Activated CD4-positive, alpha-beta T cell treated with anti-CD3 and anti-CD28 coated beads, Interleukin-2, Interleukin-6, amounts not matched to agents 100 ng/mL and 50 ng/mL, durations not matched to agents 16 hours and 8 hours (primary cell): ENCODE measurements at places on chromosomes 16 and 17.

GRCh38 chr16:85782451-85782850 lies 16.9 kb downstream of the EMC8 start:
- no peak for DNase-seq

DNA sequence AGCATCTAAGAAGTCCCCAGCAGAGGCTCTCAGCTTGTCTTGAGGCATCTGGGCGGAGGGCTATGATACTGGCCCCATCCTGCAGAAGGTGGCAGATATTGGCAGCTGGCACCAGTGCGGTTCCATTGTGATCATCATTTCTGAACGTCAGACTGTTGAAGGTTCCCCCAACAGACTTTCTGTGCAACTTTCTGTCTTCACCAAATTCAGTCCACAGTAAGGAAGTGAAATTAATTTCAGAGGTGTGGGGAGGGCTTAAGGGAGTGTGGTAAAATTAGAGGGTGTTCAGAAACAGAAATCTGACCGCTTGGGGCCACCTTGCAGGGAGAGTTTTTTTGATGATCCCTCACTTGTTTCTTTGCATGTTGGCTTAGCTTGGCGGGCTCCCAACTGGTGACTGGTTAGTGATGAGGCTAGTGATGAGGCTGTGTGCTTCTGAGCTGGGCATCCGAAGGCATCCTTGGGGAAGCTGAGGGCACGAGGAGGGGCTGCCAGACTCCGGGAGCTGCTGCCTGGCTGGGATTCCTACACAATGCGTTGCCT lies at the start of gene CIITA:
Gene CIITA (plus strand): TSS at position 404 of the 543 bp plus-strand sequence. CDS start 129 bp downstream, at position 533.
- peak; percentile 94 for DNase-seq

GRCh38 chr17:31321481-31321880 lies at the start of gene EVI2A:
Gene EVI2A, minus strand, starts transcription at chr17:31321622. Its CDS starts 2,609 bp downstream, at chr17:31319013.
- peak; percentile 87 for DNase-seq

DNA sequence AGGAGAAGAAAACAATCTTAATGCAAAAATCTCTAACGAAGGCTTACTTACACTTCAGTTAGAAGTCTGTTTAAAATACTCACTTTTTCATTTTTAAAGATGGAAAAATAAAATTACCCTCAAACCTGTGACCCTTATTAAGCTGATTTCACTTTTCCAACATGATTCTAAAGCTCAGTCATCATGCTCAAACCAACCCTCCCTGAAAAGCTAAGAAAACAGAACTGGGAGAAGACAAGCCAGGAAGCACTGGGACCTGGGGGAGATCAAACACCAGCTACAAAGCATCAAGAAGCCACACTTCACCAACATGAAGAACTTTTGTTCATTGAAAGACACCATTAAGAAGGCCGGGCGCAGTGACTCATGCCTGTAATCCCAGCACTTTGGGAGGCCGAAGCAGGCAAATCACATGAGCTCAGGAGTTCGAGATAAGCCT lies 88.8 kb downstream of the LITAF start:
- no peak for DNase-seq

GRCh38 chr17:77608431-77608830 lies 350.1 kb upstream of the TNRC6C start:
- DNase-seq: no peak

- DNase-seq: no peak
Measured at GRCh38 chr16:69253870-69254341, 57.2 kb upstream of the VPS4A start.

- DNase-seq: no peak
Measured at GRCh38 chr17:58402679-58403078, 14.7 kb downstream of the RNF43 start.

DNA sequence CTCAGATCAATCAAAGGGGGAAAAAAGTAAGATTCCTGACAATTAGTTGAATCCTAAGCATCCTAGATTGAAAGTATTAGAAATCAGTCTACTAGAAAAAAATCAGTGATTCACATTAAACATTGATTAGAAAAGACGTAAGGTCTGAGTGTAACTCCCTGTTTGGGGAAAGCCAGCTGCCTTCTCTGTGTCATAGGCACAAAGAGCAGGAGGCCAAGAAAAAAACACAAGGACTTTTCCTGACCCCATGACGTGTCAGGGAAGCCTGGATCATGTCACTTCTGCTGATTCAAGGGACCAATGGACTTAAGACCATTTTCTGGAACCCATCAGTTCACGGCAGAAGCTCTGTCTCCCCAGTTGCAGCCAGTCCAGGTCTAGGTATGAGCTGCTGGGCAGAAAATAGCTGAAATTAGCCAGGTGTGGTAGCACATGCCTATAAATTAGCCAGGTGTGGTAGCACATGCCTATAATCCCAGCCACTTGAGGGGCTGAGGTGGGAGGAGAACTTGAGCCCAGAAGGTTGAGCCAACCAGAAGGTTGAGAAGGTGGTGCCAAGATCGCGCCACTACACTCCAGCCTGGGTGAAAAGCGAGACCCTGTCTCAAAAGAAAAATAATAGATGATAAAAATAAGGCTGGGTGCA lies 35.9 kb downstream of the RANBP10 start:
- no peak for DNase-seq

- DNase-seq: no peak
Measured at GRCh38 chr17:2563061-2563460, 30.4 kb upstream of the PAFAH1B1 start.

DNA sequence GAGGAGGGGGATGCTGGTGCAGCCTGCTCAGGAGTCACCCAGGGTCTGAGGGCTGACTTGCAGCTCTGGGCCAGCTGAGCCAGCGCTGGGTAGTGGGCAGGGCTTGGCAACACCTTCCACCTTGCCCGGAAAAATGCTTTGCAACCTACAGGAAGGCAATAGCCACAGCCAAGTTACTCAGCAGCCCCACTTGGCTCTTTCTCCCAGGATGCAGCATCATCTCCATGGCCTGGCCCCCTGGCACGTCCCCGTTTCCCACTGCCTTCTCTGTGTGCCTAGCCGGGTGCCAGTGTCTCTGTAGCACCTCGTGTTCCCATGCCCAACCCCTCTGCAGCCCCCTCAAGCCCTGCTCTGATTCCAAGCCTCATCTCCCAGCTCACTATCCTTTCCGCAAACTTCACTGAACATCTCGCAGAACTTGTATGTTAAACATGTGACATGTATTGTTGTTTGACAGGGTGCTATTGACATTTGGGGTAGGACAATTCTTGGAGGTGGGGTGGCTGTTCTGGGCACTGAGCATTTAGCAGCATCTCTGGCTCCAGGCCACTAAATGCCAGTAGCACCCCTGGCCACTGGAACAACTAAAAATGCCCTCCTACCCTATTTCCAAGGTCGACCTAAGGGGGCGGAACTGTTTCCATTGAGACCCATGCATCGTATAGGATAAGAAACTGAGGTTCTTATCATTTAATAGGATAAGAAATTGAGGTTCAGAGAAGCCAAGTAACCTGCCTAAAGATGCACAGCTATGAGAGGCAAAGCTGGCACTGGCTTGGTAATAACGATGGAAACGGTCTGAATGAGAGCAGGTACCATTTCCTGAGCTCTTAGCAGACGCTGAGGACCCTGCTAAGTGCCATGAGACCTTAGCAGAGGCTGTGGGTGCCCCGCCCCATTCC lies 12.2 kb downstream of the DEXI start:
- no peak for DNase-seq

DNA sequence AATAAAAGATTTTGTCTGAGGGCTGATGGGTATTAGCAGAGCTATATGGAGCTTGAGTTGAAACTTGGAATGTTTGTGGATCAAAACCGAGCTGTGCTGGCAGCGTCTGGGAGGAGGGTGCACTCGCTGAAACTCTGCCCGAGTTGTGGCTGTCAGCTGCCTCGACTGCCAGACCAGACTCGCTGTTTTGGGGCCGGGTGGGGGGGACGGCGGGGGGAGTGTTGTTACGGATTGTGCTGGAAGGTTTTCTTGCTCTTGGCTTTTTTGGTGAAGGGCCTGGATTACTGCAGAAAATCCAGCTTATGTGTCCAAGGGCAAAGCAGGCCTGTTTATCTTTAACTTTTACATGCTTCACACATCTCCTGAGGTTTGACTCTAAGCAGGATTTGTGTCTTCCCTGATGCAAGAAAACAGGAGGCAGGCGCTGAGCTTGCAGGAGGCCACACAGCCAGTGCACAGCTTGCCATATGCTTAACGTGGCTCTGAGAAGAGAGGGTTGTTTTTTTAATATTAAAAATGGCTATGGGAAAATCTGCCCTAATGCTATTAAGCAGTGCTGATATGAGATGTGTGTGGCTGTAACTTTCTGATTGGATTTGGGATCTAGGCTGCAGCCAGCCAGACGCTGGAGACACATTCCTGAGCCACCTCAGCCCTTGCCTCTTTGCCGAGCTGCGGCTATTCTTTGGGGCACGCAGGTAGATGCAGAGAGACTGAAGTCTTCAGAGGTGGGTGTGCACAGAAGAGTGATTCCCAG lies 20.5 kb upstream of the RPTOR start:
- DNase-seq: no peak

GRCh38 chr16:69111216-69111875 lies 5.9 kb downstream of the HAS3 start:
- DNase-seq: no peak

GRCh38 chr17:3867606-3868005 lies 21.6 kb upstream of the NCBP3 start:
- no peak for DNase-seq

GRCh38 chr16:84367297-84367680 lies 1.0 kb upstream of the ATP2C2 start:
- DNase-seq: no peak

GRCh38 chr17:17711641-17712162 lies 30.4 kb downstream of the RAI1 start:
- DNase-seq: no peak

DNA sequence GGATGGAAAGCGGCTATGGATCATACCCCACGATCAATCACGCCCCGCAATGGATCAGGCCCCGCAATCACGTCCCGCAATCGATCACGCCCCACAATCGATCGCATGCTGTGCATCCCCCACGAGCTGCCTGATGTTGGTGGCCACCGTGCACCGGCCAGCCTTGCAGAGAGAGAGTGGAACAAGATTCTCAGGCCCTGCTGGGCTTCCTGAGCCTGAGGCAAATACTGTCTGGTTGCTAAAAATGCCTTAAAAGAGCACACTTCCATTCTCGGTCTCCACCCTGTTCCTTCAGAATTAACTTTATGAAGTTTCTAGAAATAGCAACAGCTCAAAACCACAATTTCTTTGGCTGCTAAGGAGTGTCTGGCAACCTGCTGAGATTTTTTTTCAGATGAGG lies 81.5 kb downstream of the VPS53 start:
- no peak for DNase-seq

- DNase-seq: no peak
Measured at GRCh38 chr16:25823891-25824290, 132.1 kb downstream of the HS3ST4 start.

- DNase-seq: peak; percentile 40
Measured at GRCh38 chr17:82272495-82273326, 789 bp downstream of the CSNK1D start.

- DNase-seq: no peak
Measured at GRCh38 chr17:44807093-44807816, 22.8 kb downstream of the GJC1 start.

DNA sequence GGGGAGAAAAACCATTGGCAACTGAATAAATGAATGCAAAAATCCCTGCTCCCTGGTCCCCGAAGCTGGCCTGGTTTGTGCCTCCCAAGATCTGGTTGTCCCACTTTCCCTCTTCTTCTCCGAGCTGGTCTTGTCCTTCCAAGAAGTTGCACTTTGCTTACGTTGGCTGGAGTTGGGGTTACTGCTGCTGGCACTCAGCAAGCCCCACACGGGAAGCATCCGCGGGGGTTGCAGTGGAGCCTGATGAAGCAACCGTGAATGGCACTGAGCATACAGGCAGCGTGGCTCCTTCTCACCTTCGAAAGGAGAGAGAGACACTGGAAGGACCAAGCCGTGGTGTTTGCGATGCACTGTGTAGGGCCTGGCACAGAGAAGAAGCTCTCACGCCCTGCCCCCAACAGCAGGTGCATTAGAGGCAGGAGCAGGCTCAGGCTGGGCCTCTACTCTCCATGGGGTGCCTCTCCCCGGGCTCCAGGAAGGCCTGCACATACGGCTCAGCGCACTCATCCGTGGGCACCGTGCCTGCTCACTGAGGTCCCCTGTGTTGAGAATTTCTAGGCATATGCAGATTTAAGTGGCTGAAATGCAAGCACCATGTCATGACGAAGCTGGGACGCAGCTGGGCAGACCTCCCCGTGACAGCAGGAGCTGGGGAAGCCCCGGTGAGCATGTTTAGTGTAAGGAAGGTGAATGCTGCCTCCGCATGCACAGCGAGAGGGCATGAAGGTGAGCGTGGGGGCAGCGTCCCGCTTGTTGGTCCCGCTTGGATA lies 12.1 kb downstream of the CA5A start:
- DNase-seq: no peak

- no peak for DNase-seq
Measured at GRCh38 chr16:19088341-19088916, 21.0 kb downstream of the COQ7 start.
